HEK293T (cell line): ENCODE measurements at places on chromosomes 11 and 22.
A peak's percentile ranks its signal among the peaks of the same experiment; 100 is the strongest.

- peak; percentile 25 for DNase-seq
Observed at GRCh38 chr11:121478895-121479697, 26.3 kb upstream of the SORL1-AS1 start.

GRCh38 chr22:36867695-36868094, 6.9 kb downstream of the NCF4 start:
- no peak for DNase-seq

DNA sequence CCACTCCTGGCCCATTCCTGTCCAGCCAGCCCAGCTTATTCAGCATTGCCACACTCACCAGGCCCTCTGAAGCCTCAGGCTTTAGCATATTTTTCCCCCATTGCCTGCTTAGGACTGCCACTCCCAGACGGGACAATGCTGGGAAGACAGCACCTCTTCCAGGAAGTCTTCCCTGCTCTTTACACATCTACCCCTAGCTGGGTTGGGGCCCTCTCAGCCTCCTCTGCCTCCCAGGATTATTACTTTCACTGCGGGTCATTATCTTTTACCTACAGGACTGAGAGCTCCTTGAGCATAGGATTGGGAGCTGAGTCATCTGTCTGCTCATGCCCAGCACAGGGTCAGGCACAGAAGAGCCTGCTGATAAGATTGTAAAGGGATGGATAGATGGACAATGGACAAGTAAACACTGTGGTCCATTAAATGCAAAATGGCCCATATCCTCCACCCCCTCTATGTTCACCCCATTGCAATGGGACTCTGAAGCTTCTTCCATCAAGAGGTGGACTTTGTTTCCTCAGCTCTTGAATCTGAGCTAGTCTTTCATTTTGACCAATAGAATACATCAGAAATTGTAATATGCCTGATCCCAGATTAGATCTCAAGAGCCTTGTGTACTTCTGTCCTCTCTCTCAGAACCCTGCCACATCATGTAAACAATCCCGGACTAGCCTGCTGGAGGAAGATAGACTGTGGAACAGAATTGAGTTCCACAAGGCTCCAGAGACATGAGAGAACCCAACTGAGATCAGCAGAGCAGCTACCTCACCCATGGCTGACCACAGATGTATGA, 32.0 kb upstream of the LRRC32 start:
- DNase-seq: no peak

- DNase-seq: no peak
Observed at GRCh38 chr11:130476200-130476921, 27.9 kb downstream of the ADAMTS15 start.

- no peak for DNase-seq
Observed at GRCh38 chr22:36291831-36292740, 39.2 kb downstream of the APOL1 start.

DNA sequence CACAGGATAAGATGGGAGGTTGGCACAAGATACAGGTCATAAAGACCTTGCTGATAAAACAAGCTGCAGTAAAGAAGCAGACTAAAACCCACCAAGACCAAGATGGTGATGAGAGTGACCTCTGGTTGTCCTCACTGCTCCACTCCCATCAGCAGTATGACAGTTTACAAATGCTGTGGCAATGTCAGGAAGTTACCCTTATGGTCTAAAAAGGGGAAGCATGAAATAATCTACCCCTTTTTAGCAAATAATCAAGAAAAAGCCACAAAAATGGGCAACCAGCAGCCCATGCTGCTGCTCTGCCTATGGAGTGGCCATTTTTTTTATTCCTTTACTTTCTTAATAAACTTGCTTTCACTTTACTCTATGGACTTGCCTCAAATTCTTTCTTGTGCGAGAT, 8.7 kb upstream of the PIWIL4 start:
- DNase-seq: no peak

DNA sequence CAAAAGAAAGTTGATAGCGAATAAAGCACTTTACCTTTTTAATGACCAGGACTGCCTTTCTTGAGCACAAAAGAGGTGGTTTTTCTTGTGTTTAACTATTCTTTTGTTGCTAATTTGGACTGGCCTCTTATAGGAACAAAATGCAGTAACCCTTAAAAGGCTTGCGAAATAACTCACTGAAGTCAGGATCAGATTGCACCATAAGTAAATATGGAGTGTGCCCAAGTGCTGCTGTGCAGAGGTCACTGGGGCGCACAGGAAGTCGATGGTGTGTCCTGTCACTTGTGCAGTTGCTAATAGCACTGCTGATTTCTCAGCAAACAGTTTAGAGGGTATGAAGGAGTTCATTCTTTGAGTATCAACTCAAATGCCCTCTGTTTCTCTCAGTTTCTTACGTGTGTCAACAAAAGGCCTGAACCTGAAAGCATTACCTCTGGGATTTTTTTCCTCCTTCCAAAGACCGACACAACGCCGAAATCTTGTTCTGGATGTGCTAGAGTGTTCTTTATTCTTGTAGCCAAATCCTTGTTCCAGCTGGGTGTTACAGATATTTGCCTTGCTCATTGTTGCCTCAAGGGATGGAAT, 71.3 kb downstream of the ATXN10 start:
- no peak for DNase-seq

DNA sequence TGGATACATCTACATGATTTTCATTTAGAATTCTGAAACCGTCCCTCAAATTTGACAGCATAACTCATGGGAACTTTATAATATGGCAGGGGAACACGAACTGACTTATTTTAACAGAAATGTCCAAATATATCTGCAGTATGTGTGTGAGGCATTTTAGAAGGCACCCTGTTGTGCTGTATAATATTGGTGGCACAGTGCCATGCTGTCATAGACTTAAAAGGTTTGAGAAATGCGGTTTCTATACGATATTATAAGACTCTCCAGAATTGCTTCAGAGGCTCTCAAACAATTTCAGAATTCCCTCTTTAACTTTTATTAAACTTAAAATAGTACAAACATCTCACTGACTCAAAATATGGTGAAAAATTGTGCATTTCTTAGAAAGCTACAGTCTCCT, 181.6 kb downstream of the MSANTD4 start:
- no peak for DNase-seq

GRCh38 chr22:37273126-37273845, 9.0 kb upstream of the CYTH4 start:
- DNase-seq: no peak

GRCh38 chr22:24402460-24403192, 24.8 kb upstream of the ADORA2A start:
- DNase-seq: no peak

GRCh38 chr11:121179306-121179705, 78.3 kb downstream of the TECTA start:
- DNase-seq: no peak

DNA sequence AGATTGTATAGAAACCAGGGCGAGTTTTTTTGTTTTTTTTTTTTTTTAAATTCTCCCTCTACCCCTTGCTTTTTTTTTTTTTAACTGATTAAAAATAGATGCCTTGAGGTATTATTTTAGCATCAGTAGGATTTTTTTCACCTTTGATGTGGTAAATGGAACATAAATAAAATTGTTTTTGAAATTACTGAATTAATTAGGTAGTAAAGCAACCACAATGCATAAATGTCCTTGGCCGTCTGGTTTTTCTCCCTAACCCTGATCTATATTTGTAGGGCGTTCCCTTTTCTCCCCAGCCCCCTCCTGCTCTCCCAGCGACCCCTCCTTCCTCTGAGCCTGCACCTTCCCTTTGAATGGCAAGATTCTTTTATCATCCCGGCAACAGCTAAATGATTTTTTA, 107.8 kb downstream of the ZBTB16 start:
- DNase-seq: no peak

GRCh38 chr11:47121056-47121455, 55.6 kb downstream of the ARFGAP2 start:
- DNase-seq: no peak

DNA sequence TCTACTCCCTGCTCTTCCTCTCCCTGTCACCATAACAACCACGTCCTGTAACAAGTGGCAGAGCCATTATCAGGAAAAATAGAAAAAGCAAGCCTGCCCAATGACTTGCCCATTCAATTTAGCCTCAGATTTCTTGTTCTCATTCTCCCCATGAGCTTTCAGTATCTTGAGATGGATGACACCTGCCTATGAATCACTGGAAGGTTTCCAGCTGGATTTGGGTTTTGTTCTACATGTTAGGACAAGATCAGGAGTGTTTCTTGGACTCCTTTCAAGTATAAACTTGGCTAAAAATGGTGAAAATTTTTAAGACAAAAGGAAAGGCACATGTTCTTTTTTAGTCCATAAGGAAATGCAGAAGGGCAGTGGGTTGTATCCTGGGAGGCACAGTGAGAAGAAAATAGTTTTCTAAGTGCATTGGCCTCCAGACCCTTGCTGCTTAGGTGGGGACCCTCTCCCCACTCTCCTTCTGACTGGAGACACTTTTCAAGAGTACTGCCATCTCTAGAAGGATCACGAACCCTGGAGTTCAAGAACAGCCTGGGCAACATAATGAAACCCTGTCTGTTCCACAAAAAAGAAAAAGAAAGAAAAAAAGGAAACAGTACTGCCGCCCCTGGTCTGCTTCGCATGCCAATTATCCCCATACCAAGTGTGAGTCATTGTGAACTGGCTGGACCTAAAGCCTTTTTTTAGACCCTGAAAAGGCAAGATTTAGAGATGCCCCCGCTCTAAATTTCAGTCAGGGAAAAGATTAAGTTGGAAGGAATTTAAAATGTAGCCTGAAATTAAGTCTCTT, 51.0 kb downstream of the MTNR1B start:
- no peak for DNase-seq

- DNase-seq: no peak
Observed at GRCh38 chr22:24426436-24426835, 963 bp upstream of the ADORA2A start.

- DNase-seq: peak; percentile 60
Observed at GRCh38 chr22:17119481-17120202, 1.5 kb downstream of the TMEM121B start.

- DNase-seq: no peak
Observed at GRCh38 chr11:66012946-66013761, 1.3 kb downstream of the CST6 start.

GRCh38 chr22:17844150-17844549, 69.9 kb upstream of the BID start:
- no peak for DNase-seq

- DNase-seq: no peak
Observed at GRCh38 chr22:46085828-46086576, 64.3 kb upstream of the PPARA start.

GRCh38 chr22:22195265-22196017, 49.1 kb upstream of the VPREB1 start:
- DNase-seq: peak; percentile 90

DNA sequence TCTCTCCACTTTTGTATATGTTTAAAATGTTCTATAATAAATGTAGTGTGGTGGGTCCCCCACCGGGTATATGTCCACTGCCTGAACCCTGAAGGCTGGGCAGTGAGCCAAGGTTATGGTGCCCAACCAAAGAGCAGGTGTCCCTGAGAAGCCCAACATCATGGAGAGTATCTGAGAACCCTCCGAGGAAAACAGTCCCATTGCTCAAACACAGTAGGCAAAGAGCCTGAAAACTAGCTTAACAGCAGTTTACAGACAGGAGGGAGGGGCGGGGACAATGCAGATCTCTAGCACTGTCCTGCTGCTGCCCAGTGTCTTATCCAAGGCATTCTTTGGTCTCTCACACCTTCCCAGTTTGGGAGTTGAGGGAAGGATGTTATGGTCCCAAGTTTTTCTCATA, 91.0 kb downstream of the TMPRSS5 start:
- DNase-seq: no peak

DNA sequence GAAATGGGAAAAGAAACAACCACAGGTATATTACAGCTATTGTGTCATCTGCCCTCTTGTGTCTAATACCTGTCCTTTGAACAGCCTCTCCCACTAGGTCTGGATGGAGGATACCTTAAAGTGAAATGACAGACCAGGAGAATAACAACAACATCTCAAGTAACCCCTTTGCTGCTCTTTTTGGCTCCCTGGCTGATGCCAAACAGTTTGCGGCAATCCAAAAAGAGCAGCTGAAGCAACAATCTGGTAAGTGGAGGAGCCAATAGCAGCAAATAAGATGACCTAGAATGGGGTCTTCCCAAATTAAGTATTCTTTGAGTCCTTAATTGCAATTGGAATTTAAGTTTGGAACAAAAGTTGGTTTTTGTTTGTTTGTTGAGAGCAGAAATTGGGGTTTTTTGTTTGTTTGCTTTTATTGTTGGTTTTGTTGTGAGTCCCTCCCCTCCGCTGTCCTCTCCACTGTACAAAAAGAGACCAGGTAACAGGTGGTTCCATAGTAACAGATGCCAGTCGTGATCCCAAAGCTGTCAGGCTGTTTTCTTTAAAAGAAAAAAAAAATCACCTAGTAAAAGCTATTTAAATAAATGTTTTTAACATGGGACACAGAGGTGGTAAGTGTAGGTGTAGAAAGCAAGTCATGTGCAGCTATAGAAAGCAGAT, 5.7 kb downstream of the UBE4A start:
- DNase-seq: no peak

GRCh38 chr11:67671211-67671520, 3.3 kb downstream of the ALDH3B2 start:
- no peak for DNase-seq

DNA sequence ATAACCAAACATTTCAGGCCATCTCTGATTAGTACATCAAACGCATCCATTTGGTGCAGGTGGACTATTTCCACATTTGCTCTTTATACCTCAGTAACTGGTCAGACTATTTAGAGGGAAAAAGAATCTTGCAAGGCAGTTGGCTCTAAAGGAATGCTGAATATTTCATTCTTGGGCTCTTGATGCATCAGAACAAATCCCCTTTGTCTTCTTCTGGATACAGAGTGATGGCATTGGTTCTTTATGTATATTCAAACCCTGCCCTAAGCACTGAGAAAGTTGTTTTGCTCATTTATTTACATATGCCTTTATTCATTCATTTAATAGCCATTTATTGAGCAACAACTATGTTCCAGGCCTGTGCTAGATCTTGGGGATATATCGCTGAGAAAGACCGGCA, 31.1 kb upstream of the RAB30 start:
- no peak for DNase-seq

- no peak for DNase-seq
Observed at GRCh38 chr22:20439928-20440575, 2.4 kb upstream of the SCARF2 start.

GRCh38 chr11:72041364-72042063, 38.8 kb downstream of the NUMA1 start:
- peak; percentile 52 for DNase-seq

DNA sequence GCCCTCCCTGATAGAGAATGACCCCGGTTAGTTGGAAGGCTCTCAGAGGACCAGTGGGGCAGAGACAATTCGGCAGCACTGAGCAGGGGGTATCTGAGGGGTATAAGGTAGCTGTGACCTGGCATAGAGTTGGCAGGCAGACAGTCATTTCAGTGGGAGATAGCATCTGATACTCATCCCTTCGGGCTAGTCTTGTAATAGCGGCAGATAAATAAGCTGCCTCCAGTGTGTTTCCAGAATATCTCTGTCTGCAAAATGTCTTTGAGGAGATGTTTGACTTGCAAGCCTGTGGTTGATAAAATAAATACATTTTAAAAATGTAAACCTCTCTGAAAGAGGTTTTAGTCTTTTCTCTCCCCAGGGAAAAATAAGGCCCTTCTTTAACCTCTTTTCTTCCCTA, 54.2 kb downstream of the TEAD1 start:
- DNase-seq: no peak

GRCh38 chr11:44207292-44207691, 102.6 kb downstream of the ALX4 start:
- no peak for DNase-seq
